Right lung (tissue), 10 donors: ENCODE measurements at places on chromosomes 1 and 21.

DNA sequence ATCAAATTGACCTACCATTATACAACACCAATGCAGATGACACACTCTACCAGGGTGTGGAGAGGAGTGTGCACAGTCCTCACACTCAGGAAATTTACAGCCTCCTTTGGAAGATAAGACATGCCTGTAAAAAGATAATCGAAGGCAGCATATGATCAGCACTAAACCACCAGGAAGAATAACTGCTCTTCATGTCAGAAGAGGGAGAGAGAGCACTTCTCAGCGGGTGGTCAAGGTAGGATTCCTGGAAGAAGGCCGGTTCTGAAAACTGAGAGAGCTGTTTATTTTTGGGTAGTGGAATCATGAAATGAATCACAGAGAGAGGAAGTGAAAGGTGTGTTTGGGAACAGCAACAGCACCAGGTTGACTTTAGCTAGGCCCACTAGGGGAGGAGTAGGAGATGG, 14.0 kb upstream of the ZNF697 start:
- no peak for DNase-seq

DNA sequence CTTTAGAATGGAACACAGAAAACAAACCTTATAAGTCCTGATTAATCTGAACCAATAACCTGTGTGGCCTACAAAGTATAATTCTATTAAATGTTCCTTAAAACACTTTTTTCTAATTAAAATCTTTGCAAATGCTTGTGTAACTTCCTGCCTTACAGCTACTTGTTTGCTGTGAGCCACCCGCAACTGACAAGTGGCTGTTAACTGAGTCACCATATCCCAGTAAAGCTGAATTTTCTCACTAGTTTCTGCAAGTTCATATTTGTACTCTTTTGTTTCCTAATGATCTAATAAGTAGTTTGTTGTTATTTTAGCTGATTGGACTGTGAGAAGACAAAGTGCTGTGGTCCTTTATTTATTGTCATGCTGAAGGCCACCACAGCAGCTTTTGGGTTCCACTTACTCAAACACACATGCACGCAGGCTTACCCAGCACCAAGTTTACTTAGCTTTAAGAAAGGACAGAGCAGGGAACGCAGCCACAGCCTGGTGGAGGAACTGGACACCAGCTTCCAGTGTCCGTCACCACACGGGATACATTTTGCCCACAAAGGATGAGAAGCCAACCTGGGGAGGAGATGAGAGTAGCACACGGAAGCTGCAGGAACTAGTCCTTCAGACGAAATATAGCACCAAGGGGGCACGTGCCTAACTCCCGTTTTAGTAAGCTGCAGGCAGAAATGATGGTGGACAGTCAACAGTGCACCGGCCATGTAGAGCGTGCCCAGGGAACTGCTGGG, 47.8 kb downstream of the LCA5L start:
- no peak for DNase-seq

DNA sequence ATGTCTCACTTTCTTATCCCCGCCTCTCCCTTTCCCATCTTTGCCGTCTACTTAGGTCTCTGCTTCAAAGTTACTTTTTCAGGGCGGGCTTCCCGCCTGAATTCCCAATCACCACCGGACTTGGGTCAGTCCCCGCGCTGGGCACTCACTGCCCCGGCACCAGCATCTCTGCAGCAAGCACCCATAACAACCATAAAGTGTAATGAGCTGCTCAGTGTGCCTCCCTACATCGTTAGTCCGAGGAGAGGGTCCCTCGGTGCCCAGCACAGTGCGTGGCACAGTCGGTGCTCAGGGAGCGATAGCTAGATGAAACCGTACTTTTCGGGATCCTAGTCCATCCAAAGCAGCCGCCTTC, 633 bp upstream of the CTPS1 start:
- DNase-seq, result no peak

DNA sequence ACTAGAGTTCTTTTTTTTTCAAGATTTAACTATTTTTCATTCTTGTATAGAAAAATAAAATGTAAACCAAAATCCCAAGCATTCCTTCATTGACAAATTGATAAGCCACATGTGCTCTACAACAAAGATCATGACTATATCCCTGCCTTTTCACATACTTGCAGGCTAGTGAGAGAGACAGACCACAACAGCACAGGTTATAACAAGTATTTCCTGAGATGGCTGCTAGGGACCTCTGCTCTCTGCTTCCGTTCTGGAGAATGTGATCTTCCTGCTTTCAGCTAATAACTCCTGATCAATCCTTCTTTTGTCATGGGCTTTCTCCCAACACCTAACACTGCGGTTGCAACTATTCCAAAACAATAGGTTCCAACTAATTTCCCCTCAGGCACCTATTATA, 14.0 kb upstream of the SPRR2F start:
- DNase-seq, result no peak

GRCh38 chr1:98384461-98385141, 276.9 kb upstream of the SNX7 start:
- no peak for DNase-seq
